GM03348 (cell line): ENCODE measurements at places on chromosomes 16 and 17.

DNA sequence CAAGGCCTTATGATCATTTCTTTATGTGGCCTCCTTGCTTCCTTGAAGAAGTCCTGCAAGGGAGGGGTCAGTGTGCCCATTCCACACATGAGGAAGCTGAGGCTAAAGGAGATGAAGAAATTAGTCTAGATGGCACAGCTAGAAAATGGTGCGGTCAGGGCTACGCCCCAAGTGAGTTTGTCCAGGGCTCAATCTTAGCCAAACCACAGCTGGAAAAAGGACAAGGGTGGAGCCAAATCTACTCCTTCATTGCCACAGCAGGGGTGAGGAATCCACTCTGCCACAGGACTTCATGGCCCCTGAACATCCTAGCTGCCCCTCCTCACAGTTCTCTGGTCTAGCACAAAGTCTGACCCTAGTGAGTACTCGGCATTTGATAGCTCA, 16.2 kb downstream of the BEAN1 start:
- DNase-seq: no peak

DNA sequence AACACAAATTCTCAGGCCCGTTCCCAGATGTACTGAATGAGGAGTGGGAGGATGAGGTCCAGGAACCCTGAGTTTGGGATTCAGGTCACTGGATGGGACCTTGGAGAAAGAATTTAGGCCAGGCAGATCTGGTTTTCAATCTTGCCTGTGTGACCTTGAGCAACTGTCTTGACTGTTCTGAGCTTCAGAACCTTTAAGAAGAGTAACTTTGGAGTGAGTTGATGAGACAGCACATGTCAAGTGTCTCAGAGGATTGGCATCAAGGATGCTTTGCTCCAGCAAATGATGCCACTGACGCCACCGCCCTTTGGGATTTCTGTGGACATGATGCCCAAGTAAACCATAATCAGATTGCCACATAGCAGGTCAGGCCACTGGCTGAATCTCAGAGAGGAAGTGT, 56.2 kb upstream of the DNAJA2 start:
- DNase-seq: no peak

DNA sequence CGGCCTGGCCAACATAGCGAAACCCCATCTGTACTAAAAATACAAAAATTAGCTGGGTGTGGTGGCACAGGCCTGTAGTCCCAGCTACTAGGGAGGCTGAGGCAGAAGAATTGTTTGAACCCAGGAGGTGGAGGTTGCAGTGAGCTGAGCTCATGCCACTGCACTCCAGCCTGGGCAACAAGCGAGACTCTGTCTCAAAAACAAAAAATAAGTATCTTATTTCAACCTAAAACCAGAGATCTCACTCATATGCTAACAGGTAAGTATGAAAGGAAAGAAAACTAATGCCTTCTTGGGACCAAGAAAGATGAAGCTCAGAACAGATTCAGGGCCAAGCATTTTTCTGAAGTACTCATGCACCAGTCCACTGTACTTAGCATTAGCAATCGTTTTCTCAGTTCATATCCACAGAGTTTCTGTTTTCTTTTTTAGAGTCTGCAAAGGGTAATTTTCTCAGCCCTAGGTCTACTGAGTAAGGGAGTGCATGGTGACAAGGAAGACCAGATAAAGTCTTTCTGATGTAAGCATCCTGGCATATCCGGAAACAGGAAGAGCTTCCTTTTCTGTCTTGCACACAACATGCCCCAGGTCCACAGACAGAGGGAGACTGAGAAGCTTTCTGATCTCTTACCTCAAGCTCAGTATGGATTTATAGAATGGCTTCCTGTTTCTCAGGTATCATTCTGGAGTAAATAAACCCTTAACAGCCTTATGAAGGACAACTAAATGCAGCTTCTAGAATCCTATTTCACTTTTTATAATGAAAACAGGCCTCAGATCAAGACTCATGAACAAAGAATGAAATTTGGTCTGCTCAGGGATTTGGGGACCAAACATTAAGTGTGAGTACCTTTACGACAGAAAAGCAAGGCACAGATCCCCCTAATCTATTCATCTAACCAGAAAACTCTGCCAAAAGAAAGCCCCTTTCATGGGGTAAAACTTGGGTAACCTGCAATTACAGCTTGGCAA, 38.7 kb upstream of the FOXJ1 start:
- DNase-seq: no peak

DNA sequence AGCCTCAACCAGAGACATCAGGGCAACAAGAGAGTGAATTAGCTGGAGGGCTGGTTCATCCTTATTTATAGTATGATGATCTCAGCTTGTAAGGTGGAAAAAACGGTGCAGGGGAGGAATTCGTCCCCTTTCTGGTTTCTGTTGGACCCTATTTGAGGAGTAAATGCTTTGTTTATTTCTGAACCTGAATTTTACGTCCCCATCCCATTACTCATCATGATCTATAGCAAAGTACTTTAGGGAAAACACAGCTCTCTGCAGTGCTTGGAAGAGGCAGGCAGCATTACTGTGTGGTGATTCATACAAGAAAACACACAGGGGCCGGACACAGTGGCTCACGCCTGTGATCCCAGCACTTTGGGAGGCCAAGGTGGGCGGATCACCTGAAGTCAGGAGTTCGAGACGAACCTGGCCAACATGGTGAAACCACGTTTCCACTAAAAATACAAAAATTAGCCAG, 8.0 kb upstream of the VAT1L start:
- peak; percentile 41 for DNase-seq

GRCh38 chr16:80122115-80122514, 418.7 kb upstream of the DYNLRB2 start:
- DNase-seq: peak; percentile 22
